NCI-H82 (cell line): ENCODE measurements at places on chromosomes 5 and 9.

DNA sequence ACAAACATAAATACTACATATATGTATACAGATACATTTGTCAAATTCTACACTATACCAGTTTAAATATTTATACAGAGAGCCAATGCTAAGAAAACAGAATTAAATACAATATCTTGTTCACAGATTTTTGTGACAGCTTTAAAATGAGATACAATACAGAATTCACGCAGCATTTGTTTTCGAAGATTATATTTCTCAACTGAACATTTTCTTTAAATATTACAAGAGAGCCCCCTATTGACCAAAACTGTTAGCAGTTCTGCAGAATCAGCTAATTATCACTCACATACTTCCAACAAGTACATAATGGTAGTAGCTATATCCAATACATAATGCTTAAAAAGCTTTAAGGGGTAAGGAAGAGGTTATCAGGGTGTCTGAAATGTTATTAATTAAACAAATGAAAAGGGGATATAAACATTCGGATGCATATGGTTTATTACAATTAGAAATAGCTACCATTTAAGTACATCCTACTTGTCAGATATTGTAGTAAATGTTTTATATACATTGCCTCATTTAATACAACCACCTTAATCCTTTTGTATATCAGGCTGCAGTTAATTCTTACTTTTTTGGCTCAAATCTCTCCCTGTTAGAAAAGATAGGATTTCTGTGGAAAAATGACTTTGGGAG is 31.7 kb downstream of the ZDHHC21 start:
- DNase-seq: peak; percentile 71

GRCh38 chr9:87451149-87451548 is 46.5 kb upstream of the DAPK1 start:
- no peak for DNase-seq

GRCh38 chr9:34431667-34432066 is 26.7 kb downstream of the FAM219A start:
- DNase-seq: no peak

DNA sequence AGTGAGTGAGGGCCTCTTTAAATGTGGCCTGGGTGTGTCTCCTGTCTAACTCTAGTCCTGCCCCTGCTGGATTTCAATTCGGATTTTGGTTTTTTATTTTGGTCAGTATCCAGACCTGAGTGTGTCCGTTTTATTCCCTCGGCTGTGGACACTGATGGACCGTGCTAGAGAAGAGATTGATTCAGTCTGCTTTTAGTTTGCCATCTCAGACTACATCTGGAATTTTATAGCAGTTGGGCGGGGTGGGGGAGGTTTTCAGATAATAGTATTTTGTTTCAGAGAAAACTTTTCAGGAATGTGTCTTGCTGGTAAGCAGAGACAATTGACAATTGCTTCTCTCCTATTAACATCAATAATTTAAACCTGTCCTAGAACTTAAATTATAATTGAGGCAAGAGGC is 308.1 kb downstream of the ARHGAP26 start:
- no peak for DNase-seq

DNA sequence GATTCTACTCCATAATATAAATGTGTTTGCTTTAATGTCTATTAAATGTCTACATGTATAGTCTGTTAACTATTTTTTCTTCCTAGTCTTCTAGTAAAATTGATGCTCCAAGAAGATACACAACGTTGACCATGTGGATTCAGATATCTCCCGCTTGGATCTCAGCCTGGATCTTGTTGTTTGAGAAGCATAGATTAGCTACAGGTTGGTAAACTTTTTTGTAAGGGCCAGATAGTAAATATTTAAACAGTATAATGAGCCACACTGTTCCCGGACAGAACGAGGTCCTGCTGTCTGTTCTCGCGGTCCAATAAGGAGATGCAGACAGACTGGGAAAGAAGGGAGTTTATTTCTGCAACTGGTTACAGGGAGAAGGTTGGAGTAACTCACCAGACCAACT is 86.2 kb upstream of the IL12B start:
- no peak for DNase-seq

GRCh38 chr5:4777435-4777834 is 362.7 kb upstream of the ADAMTS16 start:
- no peak for DNase-seq

DNA sequence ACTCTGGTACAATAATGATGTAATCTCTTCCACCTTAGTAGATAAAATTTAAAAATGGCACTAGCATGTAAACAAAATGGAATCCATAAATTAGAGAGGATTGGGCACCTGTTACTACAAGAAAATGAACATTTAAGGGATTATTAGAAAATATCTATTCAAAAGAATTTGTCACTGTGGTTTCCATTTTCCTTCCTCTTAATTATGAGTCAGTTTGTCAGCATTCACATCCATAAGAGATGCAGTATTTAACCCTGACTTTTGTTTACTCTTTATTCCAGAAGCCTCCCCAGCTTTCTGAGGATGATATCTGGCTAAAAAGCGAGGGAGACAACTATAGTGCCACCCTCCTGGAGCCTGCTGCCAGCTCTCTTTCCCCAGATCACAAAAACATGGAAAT is 72.1 kb downstream of the C9orf152 start:
- DNase-seq: no peak

DNA sequence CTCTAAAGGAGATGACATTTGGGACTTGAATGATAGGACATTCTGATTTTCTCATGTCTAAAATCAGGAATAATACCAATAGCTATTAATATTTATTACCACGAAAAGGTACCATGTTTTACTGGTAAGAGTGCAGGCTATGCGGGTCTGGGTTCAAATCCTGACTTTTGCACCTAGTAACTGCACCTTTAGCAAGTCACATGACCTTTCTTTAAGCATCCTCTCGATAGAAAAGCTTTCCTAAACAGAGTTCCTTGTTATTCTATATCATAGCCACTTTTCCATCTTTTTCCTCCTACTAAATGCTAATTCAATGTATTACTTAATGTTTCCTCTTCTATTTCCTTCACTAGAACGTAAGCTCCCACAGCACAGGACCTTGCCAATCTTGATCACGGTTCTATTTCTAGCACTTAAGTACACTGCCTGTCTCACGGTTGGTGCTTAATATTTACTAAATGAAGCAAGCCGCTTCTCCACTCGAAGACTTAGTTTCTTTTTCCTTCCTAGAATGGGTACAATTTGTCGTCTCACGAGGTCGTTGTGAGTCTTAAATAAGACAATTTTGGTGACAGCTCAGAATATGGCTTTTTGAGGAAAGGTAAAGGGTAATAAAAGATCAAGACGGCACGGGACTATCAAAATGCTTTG is 816 bp downstream of the RBM18 start:
- DNase-seq: peak; percentile 33

DNA sequence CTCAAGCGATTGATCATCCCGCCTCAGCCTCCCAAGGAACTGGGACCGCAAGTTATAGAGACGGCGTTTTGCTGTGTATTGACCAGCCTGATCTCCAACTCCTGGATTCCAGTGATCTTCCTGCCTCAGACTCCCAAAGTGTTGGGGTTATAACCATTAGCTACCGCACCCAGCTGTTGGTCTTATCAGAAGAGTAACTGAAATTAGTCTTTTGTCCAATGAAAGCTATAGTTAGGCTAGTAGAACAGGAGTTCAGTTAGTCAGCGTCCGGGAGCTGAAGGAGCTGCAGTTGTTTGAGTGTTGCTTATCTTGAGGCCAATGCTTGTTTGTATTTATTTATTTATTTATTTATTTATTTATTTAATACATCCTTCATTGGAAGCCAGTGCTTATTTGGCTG is 3.2 kb upstream of the MIGA2 start:
- DNase-seq: no peak

GRCh38 chr5:109769597-109770291 is 80.0 kb downstream of the MAN2A1 start:
- no peak for DNase-seq

DNA sequence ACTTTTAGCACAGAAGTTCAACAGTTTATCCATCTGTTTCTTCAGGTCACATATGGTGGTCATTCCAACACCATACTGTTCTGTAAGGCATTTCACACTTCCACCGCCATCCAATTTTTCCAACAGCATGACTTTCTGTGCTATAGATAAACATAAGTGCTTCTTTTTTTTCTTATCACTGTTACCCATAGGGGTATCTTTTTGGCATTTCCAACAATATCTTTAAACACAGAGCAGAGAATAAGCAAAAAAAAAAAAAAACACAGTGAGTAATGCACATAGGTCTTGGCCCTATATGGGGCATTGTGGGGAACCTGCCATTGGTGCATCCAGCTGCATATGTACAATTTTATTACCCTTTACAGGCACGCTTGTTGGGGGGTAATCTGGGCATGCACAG is 12.2 kb upstream of the ZNF367 start:
- DNase-seq: no peak

DNA sequence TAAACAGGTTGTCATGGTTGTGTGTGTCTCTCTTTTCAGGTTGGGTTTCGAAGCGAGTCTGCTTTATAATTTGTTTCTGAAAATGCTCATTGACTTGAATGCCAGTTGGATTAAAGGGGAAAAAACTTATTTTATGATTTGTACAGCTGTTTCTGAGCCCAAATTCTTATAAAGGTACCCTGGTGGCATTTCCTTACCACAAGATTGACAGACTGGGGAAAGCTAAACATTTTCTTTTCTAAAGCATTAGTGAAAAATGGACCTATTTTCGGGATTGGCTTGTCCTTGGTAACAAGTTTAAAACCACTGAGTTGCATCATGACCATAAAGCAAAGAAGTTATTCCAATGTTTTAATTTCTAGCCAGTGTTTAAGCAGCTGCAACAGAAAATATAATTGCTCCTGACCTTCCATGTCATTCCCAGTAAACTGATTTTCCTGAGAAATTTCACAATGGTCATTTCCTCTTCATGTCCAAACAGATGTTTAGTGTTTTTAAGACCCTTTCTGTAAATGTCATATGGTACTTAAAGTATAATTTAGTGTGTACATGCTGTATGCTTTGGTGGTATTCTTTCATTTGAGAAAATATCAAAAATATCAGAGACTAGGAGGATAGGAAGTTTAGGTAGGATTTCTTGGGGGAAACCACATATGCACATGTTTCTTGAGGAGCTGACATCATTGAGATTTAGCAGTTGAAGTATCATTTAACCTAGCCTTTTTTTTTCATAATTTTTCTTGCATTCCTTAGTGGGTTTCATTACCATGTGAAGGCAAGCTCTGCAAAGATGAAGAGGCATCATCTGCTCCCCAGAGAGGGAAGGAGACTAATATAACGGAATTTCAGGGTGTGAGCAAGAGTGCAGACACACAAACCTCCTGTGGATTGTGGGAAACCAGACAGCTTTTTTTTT is 667.1 kb upstream of the RGMB start:
- no peak for DNase-seq

- DNase-seq: peak; percentile 63
Measured at GRCh38 chr9:75088646-75089372, 495 bp downstream of the OSTF1 start.

- DNase-seq: no peak
Measured at GRCh38 chr9:126488881-126489404, 124.8 kb upstream of the LMX1B start.

DNA sequence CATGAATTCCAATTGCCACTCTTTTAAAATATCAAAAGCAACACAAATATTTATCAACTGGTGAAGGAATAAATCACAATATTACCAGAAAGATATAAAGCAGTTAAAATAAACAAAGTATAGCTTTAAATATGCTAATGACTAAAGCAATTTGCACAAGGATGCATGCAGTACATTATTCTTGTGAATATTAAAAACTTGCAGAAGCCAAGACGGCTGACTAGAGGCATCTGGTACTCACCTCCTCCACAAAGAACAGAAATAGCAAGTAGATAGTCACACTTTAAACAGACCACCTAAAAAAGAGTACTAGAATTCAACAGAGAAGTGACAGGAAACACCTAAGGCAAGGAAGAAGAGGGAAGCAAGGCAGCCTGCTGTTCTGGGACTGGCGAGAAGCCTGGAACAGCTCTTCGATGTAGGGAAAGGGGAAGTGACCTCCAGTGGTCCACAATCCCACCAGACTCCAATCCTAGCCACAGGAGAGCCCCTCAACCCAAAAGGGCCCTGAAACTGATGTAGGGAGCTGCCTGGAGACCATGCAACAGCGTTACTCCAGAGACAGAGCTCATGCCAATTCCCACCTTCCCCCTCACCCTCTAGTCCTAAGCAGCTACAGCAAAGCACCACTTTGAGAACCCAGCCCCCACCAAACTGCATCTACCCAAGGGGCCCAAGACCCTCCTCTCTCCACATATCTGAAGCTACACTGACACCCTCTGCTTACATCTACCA is 86.3 kb downstream of the LPAR1 start:
- no peak for DNase-seq

- DNase-seq: no peak
Measured at GRCh38 chr9:105069285-105069684, 141.3 kb upstream of the ABCA1 start.

GRCh38 chr5:79513704-79514390 is at the start of gene HOMER1:
Gene HOMER1 (minus strand): TSS chr5:79514134. CDS start chr5:79512774, 1,360 bp downstream.
- peak; percentile 82 for DNase-seq

DNA sequence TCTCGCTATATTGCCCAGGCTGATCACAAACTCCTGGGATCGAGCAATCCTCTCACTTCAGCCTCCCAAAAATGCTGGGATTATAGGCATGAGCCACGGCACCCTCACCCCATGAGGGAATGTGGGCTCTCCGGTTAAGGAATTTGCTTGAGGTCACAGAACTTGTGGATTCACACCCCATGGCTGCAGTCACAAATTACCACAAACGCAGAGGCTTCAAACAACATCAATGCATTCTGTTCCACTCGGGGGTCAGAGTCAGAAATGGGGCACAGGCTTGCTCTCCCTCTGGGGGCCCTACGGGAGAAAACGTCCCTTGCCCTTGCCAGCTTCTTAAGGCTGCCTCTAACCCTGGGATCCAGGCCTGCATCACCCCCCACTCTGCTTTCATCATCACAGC is 12.2 kb upstream of the SPINK4 start:
- DNase-seq: no peak

GRCh38 chr9:21252721-21253547 is 13.1 kb upstream of the IFNA14 start:
- peak; percentile 40 for DNase-seq

- DNase-seq: no peak
Measured at GRCh38 chr5:117315170-117315569, 740.5 kb upstream of the SEMA6A start.

- no peak for DNase-seq
Measured at GRCh38 chr9:129632460-129632859, 6.5 kb downstream of the NTMT1 start.

GRCh38 chr9:91077624-91078368 is 276.2 kb downstream of the SYK start:
- no peak for DNase-seq

DNA sequence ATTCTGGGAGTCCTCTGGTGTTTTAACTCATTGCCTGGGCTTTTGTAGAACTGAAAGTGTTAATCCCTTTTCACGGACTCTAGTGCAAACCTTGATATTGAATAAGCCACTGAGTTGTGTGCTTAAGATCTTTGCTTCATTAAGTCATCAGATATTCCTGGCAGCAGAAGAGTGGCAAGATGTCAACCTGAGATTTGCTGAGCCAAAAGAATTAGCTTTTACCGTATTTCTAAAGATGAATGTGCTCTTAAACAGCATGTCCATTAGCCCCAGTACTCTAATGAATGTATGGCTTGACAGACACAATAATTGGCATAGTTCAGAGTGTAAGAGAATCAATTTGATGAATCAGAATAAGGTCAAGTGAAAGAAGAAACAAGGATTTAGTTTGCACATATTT is 87.2 kb upstream of the CDH6 start:
- peak; percentile 73 for DNase-seq

- no peak for DNase-seq
Measured at GRCh38 chr5:150521939-150522503, 14.1 kb downstream of the NDST1 start.

- no peak for DNase-seq
Measured at GRCh38 chr5:171264843-171265242, 44.2 kb upstream of the TLX3 start.

- DNase-seq: peak; percentile 80
Measured at GRCh38 chr9:136342181-136343120, 15.1 kb downstream of the GPSM1 start.

GRCh38 chr9:84485539-84485938 is 145.0 kb upstream of the SLC28A3 start:
- DNase-seq: peak; percentile 41
